ENCODE measurements at places on chromosomes 12 and 14. TPM values are rescaled to one million over a fixed set of nuclear protein-coding genes. Genes with fewer than 3 reads are reported as not detected.

DNA sequence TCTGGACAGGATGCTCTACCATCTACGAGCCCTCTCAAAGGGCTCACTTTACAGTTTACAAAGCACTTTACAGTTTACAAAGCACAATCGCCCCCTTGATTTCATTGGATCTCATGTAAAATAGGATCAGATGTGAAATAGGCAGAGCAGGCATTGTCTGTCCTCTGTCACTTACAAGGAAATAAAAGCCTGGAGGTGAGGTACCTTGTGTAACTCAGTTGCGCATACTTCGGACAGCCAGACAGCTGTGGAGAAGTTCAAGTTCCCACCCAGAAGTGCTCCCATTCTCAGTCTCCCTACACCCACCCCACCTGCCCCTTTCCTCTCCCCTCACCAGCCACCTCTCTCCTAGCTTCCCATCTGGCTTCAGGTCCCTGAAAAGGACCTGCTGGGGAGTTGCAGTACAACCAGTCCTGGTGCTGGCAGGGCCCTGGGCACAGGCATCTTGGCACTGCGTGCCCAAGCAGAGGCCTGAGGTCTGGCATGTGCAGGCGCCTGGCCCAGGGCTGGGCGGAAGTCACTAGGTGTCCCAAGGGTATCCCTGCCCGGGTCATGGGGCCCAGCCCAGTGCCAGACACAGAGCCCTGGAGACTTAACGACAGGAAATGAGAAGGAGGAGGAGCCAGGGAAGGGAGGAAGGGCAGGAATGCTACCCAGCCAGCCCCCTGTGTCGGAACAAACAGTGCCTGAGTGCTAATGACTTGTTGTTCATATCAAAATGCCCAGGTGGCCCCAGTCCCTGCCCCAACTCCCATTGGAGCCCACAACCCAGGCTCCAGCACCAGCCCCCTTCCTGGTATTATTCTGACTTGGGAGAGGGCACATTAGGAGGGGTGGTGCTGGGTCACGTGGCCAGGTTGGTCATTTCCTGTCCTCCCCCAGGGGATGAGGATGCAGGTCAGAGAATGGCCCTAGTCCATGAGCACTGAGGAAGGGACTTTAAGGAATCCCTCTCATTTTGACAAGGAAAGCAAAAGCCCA lies 5.4 kb downstream of the RAPGEF3 start:
- peak; percentile 91 for DNase-seq

- no peak for DNase-seq
Observed at GRCh38 chr12:119990382-119990874, 1.4 kb downstream of the BICDL1 start.

DNA sequence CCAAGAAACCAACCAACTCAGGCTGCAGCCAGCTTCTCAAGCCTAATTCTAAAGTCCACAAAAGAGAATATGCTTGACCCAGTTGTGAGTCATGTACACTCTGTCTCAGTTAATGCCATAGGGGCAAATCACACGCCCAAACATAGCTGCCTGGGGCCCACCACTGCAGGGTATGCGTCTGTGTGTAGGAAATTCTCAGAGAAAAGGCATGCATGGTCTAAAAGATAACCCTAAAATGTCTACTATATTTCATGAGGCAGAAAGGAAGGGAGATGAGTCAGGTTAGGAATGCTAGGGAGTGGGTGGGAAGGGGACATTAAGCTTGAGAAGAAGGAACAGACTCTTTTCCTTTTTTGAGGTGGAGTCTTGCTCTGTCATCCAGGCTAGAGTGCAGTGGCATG lies 22.3 kb upstream of the SPTLC2 start:
- DNase-seq = no peak

DNA sequence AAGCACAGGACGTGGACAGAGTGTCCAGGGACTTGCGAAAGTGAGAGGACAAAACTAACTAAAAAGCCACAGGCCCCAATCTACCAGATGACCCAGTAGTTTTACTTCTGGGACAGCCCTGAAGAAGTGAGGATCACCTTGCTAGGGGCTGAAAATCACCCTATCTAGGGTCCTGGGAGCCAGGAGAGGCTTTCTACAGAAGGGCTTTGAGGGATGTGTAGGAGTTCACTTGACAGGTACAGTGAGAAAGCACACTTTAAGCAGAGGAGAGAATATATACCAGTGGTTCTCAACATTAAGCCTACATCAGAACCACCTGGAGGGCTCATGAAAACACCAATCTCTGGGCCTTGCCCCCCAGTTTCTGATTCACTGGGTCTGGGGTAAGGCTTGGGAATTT lies 60.8 kb downstream of the ZNF664 start:
- DNase-seq = no peak

DNA sequence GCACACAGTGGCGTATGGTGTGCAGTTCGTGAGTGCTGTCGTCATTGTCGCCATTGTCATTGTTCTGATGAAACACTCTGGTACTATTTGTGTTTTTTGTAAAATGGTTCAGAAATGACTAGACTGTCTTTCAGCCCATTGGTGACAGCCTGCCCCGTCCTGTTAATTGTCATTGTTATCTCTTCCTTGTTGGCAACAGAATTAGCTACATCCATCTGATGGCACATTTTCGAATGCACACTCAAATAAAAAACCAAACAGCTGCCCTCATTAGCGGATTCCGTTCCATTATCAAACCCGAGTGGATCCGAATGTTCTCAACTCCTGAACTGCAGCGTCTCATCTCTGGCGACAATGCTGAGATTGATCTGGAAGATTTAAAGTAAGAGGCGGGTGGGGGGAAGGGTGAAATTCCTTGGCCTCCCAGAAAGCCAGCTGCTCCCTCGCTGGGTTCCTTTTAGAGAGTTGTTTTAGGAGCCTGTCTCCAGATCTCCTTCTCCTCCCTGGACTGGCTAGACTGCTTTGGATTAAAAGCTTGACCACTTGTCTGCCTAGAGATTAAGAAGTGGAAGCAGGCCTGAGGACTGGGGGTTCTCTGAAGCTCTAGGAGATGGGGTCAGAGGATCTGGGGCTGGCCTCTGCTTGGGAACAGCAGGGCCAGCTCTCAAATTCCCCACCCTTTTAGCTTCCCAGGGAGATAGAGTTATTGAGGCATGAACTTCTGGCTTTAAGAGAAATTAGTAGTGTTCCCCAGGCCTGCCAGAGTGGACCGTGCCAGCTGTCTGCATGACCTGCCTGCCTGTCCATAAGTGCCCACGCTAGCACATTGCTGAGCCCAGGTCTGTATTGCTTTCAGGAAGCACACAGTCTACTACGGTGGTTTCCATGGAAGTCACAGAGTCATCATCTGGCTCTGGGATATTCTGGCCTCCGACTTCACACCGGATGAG lies 43.3 kb downstream of the MMAB start:
- no peak for DNase-seq

DNA sequence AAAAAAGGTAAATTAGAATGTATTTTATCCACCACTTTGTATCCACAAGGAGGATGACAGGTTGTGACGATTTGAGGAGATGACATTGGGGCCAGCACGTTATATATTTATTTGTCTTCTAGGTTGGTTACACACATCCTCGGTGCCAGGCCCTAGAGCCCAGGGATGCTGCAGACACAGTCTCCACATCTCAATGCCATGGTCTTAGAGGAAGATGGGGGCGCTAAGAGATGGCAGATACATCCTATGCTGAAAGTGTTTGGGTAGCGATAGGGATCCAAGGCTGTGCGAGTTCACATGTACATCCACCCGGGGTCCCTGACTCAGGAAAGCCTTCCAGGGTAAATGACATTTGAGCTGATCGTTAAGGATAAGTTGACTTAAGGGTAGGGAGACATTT lies 193.1 kb upstream of the GSC start:
- DNase-seq = no peak

DNA sequence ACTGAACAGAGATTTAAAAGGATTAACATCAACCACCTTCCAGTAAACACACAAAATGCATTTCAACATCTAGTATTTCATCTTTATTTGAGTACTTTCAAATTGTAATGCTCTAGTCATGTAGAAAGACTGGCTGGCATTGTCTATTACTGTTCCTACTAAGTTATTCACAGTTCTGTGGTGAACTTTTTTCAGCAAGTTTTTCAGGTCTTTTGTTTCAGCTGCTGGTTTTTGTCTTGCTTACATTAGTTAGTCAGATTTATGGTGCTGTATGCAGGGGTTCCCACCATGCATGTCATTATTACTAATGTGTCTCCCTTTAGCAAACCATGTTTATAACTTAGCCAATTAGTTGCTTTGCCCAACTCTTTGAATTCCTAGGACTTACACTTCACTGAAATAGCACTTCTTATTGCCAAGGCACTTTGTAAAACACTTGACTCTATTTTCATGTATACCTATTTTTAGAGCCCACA lies 253.4 kb upstream of the KITLG start:
- no peak for DNase-seq

- DNase-seq = no peak
Observed at GRCh38 chr14:106681161-106681560, 1154.8 kb downstream of the TMEM121 start.

DNA sequence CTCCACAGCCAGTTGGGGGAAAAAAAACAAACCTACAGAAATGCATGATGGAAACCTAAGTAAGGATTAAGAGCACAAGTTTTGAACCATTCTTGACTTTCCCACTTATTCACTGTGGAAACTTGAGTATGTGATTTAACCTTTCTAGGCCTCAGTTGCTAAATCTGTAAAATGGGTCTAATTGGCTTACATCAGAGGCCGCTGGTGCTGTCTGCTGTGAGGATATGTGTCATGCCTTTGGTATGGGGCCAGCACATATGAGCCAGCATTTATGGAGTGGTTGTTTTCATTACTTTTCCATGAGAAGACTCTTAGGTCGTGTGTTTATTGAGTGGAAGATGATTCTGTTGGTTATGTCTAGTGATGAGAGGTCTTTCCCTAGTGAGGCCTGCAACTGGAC lies 102.4 kb downstream of the ESR2 start:
- DNase-seq = no peak

- no peak for DNase-seq
Observed at GRCh38 chr12:108621161-108621560, 12.5 kb downstream of the SELPLG start.

Gene RPGRIP1
- total RNA-seq = 6.8 TPM

DNA sequence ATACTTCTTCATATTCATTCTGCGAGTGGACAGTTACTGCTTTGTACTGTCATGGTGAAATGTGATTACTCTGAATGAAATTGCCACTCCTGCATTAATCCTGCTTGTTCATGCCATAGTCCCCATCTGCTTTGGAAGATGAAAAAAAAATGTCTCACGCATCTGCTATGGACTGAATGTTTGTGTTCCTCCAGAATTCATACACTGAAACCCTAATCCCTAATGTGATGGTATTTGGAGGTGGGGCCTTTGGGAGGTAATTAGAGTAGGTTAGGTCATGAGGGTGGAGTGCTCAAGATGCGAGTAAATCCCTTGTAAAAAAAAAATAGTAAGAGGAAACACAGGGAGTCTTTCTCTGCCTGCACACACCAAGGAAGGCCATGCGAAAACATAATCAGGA lies 427.2 kb downstream of the TMTC2 start:
- DNase-seq = no peak

GRCh38 chr14:64826333-64826732 lies 53.4 kb downstream of the SPTB start:
- DNase-seq = no peak

DNA sequence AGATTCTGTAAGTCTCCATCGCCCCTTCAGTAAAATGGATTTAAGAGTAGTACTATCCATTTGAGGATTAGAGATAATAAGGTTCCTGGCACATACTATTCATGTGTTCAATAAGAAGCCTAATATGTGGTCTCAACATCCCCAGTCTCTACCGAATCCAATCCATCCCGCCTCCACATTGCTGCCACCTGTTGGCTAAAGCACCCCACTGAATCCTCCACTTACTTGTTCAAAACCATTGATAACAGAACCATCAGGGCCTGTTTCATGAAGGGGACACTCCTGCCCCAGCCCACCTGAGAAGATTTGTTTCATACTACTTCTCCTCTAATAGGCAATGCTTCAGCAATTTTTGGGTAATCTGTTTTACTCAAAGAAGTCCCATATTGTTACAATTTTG lies 147.5 kb downstream of the SLC2A13 start:
- DNase-seq = no peak

Gene EML5
- total RNA-seq = 8.3 TPM

GRCh38 chr12:2622460-2622859 lies 172.3 kb upstream of the FKBP4 start:
- no peak for DNase-seq

Gene OTX2
- not detected for total RNA-seq

DNA sequence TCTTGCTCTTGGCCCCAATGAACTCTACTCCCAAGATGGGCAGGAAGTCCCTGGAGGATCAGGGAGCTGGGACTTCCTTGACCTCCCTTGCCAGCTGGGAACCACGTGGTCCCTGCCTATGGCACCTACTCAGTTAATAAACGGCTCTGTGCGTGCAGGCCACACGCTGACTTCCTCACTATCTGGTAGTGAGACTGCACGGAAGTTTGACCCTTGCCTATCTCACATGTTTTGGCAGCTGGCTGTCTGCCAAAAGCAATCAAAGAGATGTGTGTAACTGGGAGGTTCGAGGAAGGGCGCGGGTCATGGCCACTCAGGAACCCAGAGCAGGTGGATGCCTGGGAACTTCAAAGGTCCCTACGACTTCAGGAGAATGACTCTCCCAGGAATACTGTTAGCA lies 57.9 kb downstream of the RFLNA start:
- peak; percentile 24 for DNase-seq

Gene AGAP2
- total RNA-seq = 4.2 TPM

DNA sequence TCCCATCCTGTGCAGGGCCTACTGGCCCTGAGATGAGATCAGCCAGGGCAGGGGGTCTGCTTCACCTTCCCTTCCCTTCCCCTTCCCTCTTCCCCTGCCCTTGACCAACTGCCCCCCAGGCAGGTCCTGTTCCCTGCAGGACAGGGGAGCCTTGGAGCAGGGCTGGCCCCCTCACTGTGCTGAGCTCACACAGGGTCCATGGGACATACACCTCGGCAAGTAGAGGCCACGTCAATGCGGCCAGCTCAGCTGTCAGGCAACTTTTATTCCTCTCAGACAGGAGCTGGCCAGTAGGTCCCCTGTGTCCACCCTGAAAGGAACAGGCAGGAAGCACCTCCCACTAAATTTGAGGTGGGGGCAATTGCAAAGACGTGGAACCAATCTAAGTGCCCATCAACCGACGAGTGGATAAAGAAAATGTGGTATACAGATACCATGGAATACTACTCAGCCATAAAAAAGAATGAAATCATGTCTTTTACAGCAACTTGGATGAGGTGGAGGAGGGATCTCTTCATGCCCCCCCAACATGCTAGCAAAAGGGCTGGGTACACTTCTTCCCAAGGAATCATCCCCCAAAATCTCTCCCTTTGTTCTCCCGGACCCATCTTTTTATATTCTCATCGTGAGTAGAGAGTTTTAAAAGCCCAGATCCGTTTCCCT lies 148.7 kb downstream of the BCL11B start:
- DNase-seq = no peak
